ENCODE measurements at places on chromosomes 7 and 10. TPM values are rescaled to one million over a fixed set of nuclear protein-coding genes. Genes with fewer than 3 reads are reported as not detected.

OR6B1 gene
- not detected for total RNA-seq

AP1S1 gene
- total RNA-seq, result 8.0 TPM

AKR1C3 gene
- 14.6 TPM for total RNA-seq

ZNF680 gene
- total RNA-seq, result 18.2 TPM

ALOX5 gene
- total RNA-seq, result 12.7 TPM

SLF2 gene
- total RNA-seq, result 45.8 TPM

AOAH gene
- total RNA-seq, result 31.4 TPM

IQUB gene
- total RNA-seq, result not detected

FAM25C gene
- not detected for total RNA-seq

CHAT gene
- not detected for total RNA-seq

C10orf71 gene
- total RNA-seq, result not detected

GRM8 gene
- total RNA-seq, result not detected

SPAM1 gene
- not detected for total RNA-seq

PNPLA8 gene
- total RNA-seq, result 25.6 TPM

RAB19 gene
- total RNA-seq, result 5.4 TPM

AASS gene
- total RNA-seq, result 4.3 TPM

EFCAB10 gene
- not detected for total RNA-seq

PLAC9 gene
- total RNA-seq, result not detected

PILRA gene
- 8.6 TPM for total RNA-seq

SERPINE1 gene
- total RNA-seq, result not detected

PDGFA gene
- total RNA-seq, result 0.30 TPM

YAE1 gene
- total RNA-seq, result 33.7 TPM

ZNF804B gene
- not detected for total RNA-seq

ERVW-1 gene
- not detected for total RNA-seq

BET1 gene
- 33.8 TPM for total RNA-seq

GPR85 gene
- not detected for total RNA-seq

GPNMB gene
- 6.3 TPM for total RNA-seq

PPP1R3A gene
- not detected for total RNA-seq

HDAC9 gene
- 3.1 TPM for total RNA-seq

BLNK gene
- total RNA-seq, result 5.2 TPM

GIMAP1 gene
- total RNA-seq, result 119 TPM

Data from naive thymus-derived CD8-positive, alpha-beta T cell (primary cell).